Stimulated activated CD4-positive, alpha-beta T cell treated with anti-CD3 and anti-CD28 coated beads, Interleukin-15, amount 100 ng/mL, for 1 hour (primary cell): ENCODE measurements at places on chromosomes 6 and 20.

- no peak for DNase-seq
These were observed 189.3 kb downstream of the TSHZ2 start for GRCh38 chr20:53161473-53161872.

GRCh38 chr6:112802144-112802543 is 455.0 kb downstream of the RFPL4B start:
- no peak for DNase-seq

DNA sequence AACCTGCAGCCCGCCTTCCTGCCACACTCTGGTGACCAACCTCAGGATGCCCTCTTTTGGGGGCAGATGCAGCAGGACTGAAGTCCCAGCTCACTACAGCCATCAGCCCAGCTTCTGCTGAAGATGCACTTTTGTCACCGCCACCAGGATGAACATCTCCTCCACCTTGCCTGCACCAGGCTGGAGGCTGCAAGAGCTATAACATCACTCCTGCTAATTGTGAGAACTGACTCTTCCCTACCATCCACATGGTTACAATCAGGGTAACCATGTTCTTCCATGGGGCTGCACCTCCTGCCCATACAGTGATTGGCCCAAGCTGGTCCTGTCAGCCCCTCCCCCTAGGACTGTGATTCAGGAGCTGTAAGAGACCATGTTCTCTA is 2.0 kb upstream of the ACTL10 start:
- DNase-seq = no peak

DNA sequence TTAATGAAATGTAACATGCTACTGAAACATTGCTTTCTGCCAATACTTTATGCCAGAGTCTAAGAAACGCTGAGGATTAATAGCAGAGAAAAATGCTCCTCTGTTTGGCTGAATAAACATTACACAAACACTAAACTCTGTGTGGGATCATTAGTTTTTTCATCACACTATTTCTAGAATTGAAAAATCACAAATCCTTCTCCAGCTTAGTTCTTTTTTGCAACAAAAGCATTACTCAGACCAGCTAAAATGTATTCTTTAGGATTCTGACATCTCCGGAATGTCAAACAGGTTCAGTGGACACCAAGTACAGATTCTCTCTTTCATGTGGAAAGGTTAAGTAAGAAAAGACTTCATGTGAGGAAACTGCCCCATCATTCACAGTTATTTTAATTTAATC is 226.9 kb downstream of the SIM1 start:
- DNase-seq = no peak

DNA sequence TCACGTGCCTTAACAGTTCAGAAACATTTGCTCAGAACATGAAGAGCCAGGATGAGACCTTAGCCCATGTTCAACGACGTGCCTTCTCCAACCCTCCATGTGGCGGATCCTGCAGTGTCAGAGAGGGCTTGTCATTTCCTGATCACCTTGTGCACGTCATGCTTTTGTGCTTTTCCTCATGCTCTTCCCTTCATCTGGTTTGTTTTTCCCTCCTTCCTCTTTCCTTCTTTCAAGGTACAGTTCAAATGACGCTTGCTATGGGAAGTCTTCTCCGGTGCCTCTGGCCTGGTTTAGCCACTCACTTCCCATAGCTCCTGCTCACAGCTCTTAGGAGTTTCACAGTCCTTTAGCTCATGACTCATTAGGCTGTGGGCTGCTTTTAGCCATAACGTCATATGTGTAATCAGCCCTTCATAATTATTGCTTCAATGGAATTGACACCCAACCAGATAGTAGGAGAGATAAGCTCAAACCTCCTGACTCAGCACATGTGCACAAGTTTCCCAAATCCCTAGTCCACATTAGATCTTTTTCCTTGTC is 102.7 kb upstream of the CNKSR3 start:
- DNase-seq = no peak

GRCh38 chr20:58268936-58269619 is 40.4 kb upstream of the RAB22A start:
- DNase-seq = no peak

GRCh38 chr6:40957616-40958492 is 81.2 kb downstream of the UNC5CL start:
- DNase-seq = no peak

GRCh38 chr6:23413327-23414050 is 712.5 kb upstream of the NRSN1 start:
- no peak for DNase-seq

DNA sequence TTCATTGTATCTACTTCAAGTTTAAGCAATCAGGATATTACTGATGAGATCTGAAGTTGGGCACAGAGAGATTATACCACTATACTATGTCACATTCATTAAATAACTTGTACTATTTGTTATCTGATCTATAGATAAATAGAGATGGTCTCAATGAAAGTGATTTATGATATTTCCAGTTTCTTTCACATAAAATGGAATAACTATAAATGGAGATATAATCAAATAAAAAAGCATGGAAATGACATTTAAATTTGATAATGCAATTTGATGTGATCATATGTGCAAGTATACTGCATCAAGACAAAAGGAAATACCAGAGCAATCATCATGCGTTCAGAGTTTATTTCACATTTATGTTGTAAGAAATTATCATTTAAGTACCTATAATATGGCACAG is 368.9 kb downstream of the PKHD1 start:
- no peak for DNase-seq

DNA sequence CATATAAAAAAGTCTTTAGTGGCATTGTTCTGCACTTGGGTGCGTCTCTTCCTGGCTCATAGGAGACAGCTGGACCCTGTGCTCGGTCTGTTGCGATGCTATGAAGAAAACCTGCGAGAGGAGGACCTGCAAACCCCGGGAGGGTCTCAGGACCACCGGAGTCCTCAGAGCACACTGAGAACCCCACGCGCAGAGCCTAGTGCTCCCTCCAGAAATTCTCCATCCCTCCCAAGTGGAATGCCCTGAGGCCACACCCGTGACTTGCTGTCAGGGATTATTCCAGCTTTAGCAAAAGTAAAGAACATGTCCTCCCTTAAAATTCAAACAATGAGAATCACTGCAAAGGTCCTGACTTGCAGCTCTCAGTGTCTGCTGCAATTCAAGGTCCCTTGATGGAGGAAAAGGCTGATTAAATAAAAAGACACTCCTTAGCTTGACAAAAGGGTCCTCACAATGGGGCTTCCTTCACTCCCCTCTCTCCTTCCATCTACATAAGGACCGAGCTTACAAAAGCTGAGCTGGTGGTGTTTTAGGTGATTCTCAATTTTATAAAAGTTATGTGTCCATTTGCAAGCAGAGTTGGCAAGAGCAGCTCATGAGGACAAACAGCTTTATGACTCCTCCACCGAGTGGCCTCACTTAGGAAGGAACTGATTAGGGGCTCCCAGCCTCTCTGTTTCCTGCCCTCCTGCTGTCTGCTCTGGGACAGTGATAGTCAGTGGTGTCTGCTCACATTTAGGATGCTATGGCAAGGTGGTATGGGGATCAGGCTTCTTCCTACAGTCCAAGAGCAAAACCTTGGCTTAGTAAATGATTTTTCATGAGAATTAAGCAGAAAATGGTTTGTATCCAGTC is 97.0 kb downstream of the RAMACL start:
- no peak for DNase-seq

DNA sequence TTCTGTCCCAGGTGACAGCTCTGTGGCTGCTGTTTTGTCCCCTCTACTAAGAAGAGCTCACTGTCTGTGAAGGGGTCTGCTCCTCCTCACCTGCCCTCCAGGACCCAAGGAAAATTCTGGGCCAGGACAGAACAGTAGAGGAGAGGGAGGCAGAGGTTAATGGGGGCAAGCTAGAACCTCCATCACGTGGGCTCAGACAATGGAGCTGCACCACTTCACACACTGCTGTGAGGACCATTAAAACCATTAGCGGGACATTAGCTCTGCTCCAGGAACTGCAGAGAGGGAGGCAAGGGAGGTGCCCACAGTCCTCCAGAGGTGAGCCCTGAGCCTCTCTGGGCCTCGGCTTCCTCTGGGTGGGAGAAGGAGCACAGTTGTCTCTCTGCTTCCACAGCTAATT is 78.4 kb downstream of the NOL4L start:
- DNase-seq = no peak

- no peak for DNase-seq
These were observed 128.8 kb downstream of the FOXO3 start for GRCh38 chr6:108689272-108690161.

DNA sequence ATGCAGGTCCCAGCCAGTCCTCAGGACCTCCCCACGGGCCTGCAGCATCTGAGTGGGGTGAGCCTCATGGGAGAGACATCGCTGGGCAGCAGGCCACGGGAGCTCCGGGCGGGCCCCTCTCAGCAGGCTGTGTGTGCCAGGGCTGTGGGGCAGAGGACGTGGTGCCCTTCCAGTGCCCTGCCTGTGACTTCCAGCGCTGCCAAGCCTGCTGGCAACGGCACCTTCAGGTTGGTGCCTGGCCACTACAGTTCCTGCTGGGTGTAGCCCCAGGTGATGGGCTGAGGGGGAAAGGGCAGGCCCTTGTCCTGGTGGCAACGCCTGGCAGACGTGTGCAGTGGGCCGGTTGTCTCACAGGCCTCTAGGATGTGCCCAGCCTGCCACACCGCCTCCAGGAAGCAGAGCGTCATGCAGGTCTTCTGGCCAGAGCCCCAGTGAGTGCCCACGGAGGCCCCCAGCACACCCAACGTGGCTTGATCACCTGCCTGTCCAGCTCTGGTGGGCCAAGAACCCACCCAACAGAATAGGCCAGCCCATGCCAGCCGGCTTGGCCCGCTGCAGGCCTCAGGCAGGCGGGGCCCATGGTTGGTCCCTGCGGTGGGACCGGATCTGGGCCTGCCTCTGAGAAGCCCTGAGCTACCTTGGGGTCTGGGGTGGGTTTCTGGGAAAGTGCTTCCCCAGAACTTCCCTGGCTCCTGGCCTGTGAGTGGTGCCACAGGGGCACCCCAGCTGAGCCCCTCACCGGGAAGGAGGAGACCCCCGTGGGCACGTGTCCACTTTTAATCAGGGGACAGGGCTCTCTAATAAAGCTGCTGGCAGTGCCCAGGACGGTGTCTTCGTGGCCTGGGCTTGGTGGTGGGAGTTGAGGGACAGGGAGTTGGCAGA is 787 bp upstream of the TNFRSF6B start:
- no peak for DNase-seq

DNA sequence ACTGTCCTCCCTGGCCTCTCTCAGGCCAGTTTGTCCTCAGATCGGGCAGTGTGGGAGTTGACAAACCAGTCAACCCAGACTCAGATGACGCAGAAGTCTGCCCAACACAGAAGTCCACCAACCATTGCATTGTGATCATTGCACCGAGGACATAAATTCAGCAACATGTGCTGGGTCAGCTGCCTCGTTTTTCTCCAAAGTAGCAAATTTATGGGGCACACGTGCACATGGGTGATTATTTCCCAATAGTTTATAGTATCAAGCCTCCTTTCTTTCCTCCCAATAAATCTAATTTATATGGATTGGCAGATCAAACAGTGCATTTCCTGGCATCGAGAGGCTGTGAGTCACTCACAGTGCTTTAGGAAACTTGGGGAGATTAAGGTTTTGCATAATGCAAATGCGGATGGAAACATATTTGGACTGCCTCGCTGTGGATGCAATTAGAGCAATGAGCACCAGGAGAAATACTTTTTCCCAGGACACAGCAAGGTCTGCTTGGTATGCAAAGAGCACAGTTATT is 413.7 kb upstream of the SULF2 start:
- DNase-seq = no peak

GRCh38 chr6:8545336-8545735 is 110.0 kb upstream of the SLC35B3 start:
- DNase-seq = no peak

DNA sequence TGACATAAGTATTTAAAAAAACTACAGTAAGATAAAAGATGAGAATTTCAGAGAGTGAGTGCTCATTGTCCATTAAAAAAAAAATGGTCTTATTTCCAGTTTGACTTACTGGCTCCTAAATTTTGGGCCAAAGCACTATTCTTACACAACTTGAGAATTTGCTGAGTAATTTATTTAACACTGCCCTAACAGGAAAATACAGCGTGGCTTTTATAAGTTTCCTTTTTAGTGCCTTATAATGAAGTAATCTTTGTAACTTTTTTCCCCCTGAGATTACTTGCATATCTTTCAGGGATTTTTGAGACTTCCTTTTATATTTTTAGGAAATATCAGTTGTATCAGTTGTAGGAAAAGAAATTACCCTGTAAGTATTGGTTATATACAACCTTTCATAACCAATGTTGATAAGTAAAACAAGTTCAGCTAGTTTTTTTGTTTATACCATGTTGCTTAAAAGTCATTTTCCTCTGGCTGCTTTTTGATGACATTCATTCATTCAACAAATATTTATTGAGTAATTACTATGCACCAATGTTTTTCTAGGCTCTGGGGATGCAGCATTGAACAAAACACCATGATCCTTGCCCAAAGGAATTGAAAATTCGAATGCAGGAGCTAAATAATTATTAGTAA is 106.4 kb upstream of the SGK1 start:
- DNase-seq = no peak

- DNase-seq = no peak
These were observed 37.3 kb downstream of the ADGRG6 start for GRCh38 chr6:142339113-142339512.

GRCh38 chr20:47609001-47609400 is 107.3 kb downstream of the NCOA3 start:
- DNase-seq = no peak

DNA sequence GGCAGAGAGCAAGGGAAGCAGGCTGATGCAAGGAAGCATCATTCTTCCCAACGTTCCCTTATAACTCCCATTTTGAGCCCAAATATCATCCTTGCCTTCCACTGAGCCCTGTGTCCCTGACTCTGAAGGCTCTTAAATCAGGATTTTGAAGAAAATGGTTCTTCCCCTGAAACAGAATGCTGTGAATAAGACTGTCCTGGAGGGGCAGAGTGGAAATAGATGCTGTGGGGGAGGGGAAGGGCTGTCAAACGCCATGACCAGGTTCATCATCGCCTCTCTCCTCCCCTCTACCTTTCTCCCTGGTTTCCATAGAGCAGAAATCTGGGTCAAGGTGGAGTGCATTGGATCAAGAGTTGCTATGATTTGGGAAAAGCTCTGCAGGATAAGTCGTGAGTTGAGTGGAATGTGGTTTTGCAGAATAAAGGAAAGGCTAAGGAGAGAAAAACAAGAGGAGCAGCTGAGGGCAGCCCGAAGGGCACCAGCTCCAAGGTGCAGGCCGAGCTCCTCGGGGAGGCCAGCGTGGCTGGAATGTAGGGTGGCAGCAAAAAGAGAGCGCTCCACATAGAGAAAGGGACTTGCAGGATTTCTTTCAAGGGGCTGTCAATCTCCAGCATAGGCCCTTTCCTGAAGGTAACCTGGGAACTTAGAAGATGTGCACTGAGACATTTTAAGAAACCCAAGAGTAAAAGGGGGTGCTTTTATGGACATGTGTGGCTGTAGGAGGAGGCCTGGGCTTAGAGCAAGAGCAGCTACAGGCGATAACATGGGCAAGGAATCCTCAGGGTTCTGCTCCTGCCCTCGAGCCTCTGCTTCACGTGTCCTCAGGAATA is 120.8 kb upstream of the CDYL start:
- no peak for DNase-seq

DNA sequence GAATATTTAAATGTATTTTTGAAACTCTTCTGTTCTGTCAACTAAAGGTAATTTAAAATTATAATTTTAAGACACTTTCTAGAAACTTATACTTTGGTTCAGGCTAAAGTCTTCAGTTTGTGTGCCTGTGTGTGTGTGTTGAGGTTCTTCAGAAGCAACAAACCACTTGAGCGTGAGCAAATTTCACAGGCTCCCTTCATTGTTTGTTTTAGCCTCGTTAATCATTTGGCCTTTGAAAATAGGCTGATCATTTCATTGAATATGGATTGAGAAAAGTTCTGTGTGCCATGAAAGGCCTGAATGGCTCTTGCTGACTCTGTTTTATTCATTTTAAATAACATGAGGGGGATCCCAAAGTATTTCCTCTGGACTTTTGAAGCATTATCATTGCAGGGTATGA is 420.1 kb downstream of the CDKAL1 start:
- DNase-seq = no peak

GRCh38 chr6:62285612-62286469 is at the start of gene KHDRBS2:
TSS of gene KHDRBS2 (minus strand) at chr6:62286225.
- DNase-seq = no peak
